ENCODE measurements at places on chromosomes 12 and 14. TPM values are rescaled to one million over a fixed set of nuclear protein-coding genes. Genes with fewer than 3 reads are reported as not detected.

The CDH24 gene
- total RNA-seq: 4.2 TPM

The GPRC5D gene
- not detected for total RNA-seq

The TAS2R20 gene
- total RNA-seq: 1.7 TPM

The BTBD7 gene
- total RNA-seq: 29.2 TPM

The HAL gene
- 6.1 TPM for total RNA-seq

The SPTB gene
- 3.0 TPM for total RNA-seq

The ACSM4 gene
- total RNA-seq: not detected

The PMCH gene
- total RNA-seq: not detected

The LUM gene
- total RNA-seq: 593 TPM

The SCNN1A gene
- total RNA-seq: 312 TPM

The TRIM9 gene
- total RNA-seq: 1.3 TPM

The RNF212B gene
- total RNA-seq: not detected

The BHLHE41 gene
- total RNA-seq: 39.0 TPM

The ARHGAP9 gene
- 40.0 TPM for total RNA-seq

The IAPP gene
- not detected for total RNA-seq

The FGF6 gene
- total RNA-seq: not detected

The SLC8A3 gene
- total RNA-seq: 0.80 TPM

The ADCY4 gene
- total RNA-seq: 36.3 TPM

The KCNA1 gene
- total RNA-seq: not detected

The LBHD2 gene
- not detected for total RNA-seq

The C1S gene
- 291 TPM for total RNA-seq

The EMP1 gene
- 67.5 TPM for total RNA-seq

The SERPINA1 gene
- total RNA-seq: 120 TPM

The DIO2 gene
- 0.46 TPM for total RNA-seq

The AEBP2 gene
- 78.2 TPM for total RNA-seq

The PYGL gene
- total RNA-seq: 49.4 TPM

The NANOG gene
- 0.49 TPM for total RNA-seq

The LRRIQ1 gene
- 33.2 TPM for total RNA-seq

The CELA1 gene
- not detected for total RNA-seq

The GPR162 gene
- 36.0 TPM for total RNA-seq

The HPD gene
- total RNA-seq: not detected

The NABP2 gene
- 11.3 TPM for total RNA-seq

The BDKRB1 gene
- total RNA-seq: 0.23 TPM

The PPTC7 gene
- 23.3 TPM for total RNA-seq

The EPS8 gene
- total RNA-seq: 64.4 TPM

The TESPA1 gene
- 1.3 TPM for total RNA-seq

The KRT81 gene
- total RNA-seq: 0.61 TPM

The PLEKHD1 gene
- not detected for total RNA-seq

The GPX2 gene
- not detected for total RNA-seq

The OLR1 gene
- 11.3 TPM for total RNA-seq

Data from lung (tissue), 17 donors.